Omental fat pad (tissue), 4 donors: ENCODE measurements at places on chromosomes 6 and 20. TPM values are rescaled to one million over a fixed set of nuclear protein-coding genes. Genes with fewer than 3 reads are reported as not detected.

The RNGTT gene
- 12.6 TPM for total RNA-seq

The PPP1R3G gene
- total RNA-seq, result 1.8 TPM

The GHRH gene
- total RNA-seq, result not detected

The TFAP2D gene
- total RNA-seq, result not detected

GRCh38 chr6:35311390-35312075, 13.9 kb downstream of the DEF6 start:
- no peak for DNase-seq

GRCh38 chr6:163962627-163963117, 548.2 kb downstream of the QKI start:
- DNase-seq, result no peak

GRCh38 chr6:50713226-50713625, at the start of gene TFAP2D:
Gene TFAP2D, plus strand, starts transcription at chr6:50713526. Its CDS starts 530 bp downstream, at chr6:50714056.
- DNase-seq, result no peak

GRCh38 chr6:114007516-114007915, 36.6 kb upstream of the HDAC2 start:
- no peak for DNase-seq

DNA sequence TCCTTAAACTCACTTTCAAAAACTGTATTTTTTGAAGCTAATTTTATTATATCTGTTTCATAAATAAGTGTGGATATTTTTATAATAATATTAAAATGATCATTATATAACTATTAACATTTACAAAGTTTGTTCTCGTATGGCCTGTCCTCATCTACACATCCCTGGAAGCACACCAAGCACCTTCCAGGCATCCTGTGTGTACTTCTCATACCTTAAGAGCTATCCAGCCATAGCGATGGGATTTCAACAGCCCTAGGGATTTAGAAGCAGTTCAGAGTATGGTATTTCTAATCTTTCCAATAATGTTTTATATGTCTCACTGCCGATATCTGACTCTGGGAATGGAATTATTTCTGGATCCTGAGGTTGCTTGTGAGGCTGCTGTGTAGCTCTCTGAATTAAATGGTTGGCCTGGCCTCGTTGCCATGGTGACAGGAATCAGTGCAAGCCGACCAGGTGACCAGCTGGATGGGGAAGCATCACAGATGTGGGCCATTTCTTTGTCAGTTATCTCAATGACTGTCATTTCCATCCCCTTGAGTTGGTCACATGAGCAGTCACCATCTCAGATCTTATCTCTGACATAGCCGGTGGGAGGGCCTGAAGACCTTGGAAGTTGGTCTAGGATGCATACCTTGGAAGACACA, 265.2 kb upstream of the RIN2 start:
- DNase-seq, result no peak

DNA sequence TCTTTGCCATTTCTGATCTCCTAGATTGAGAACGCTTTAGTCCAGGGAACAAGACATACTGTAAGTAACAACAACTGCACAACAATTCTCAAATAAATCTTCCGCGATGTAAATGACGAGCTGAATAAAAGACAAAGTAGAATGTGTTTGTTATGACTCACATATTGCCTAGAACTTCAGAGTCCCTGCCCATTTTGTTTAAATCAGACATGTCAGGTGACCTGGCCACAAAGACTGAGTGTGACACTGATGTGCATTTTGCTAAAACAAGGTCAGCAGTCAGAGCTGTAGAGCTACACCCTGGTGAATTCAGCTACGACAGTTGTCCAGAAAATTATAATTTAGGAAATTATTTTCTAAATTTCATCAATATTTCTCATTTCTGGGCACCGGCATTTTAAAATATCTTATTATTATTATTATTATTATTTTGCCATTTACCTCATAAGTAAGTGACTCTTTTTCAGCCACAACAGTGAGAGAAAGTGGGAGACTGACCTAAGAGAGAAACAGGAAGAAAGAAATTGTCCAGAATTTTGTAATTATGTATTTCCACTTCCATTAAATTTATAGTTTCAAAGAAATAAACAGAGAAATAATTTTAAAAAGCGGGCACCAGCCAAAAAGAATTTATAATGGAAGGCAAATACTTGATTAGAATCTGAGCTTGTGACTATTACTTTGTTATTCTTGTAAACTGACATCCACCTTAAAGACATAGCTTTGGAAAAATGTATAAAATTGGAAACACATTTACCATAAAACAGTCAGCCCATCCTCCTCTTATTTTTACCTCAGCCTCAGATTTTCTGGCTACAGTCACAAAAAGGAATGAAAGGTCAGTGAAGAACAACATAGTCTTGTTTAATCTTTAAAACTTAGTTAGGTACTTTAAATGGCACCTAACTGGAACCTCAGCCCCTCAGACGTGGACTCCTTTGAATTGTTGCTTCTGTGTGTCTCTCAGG, 157.0 kb upstream of the CITED2 start:
- no peak for DNase-seq

DNA sequence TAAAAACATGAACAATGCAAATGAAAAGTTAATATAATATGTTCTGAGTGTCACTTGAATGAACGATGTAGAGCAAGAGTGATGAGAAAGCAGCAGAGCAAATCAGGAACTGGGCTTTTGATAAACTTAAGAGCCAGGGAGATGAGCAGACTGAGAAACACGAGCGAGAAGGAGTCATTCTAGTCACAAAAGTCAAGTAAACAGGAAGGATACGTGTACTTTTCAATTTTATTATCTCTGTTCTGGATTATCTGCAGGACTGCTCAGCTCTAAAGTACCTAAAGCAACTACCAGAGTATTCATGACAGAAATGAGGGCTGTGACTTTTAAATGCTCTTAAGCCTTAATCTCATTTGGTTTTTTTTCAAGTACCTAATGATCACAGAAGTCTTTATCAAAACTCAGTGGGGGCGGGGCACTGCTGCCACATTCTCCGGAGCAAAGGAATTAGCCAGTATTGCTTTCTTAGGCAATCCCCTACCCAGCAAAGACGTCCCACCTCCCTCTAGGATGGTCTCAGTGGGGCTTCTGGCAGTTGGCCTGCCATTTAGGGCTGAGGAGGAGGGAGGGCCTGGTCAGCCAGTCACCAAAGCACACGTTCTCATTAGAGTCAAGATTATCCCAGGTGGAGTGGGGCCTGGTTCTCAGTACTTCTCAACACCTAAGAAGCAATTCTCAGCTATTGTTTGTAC, 8.6 kb downstream of the MAN1A1 start:
- DNase-seq, result no peak

- DNase-seq, result no peak
Measured at GRCh38 chr6:69064226-69064625, 429.1 kb downstream of the ADGRB3 start.
